Fibroblast of the aortic adventitia (primary cell): ENCODE measurements at places on chromosomes 16 and 17. TPM values are rescaled to one million over a fixed set of nuclear protein-coding genes. Genes with fewer than 3 reads are reported as not detected.

The GAS2L2 gene
- not detected in 2 replicates for total RNA-seq

The PRCD gene
- total RNA-seq, result 4.2 and 9.4 TPM in 2 replicates

The LRRC75A gene
- total RNA-seq, result 3.6 and 6.1 TPM in 2 replicates

The FOXF1 gene
- total RNA-seq, result 1.6 and 3.0 TPM in 2 replicates

The CCL7 gene
- total RNA-seq, result not detected in 2 replicates

The TPSG1 gene
- total RNA-seq, result not detected in 2 replicates

The CLEC19A gene
- not detected in 2 replicates for total RNA-seq

The PIPOX gene
- total RNA-seq, result 1.8 and 3.0 TPM in 2 replicates

The RNF167 gene
- 17.2 and 26.4 TPM in 2 replicates for total RNA-seq
